ENCODE measurements at places on chromosomes 5 and 9.

DNA sequence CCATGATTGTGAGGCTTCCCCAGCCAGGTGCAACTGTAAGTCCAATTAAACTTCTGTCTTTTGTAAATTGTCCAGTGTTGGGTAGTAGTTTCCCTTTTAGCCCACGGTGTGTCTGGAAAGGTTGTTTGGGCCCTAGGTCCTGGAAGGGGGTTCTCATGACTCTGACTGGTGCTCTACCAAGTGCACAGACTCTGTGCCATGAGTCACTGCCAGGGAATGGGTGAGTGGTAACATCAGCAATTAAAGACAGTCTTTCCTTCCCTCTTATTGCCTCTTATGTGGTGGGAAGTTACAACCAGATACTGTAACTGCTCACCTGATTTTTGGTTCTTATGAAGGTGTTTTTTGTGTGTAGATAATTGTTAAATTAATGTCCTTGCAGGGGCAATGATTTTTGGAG, 141.2 kb downstream of the PRDM9 start:
- DNase-seq, result no peak

- DNase-seq, result no peak
These were observed 128.4 kb downstream of the ADAMTS12 start for GRCh38 chr5:33763435-33763834.

DNA sequence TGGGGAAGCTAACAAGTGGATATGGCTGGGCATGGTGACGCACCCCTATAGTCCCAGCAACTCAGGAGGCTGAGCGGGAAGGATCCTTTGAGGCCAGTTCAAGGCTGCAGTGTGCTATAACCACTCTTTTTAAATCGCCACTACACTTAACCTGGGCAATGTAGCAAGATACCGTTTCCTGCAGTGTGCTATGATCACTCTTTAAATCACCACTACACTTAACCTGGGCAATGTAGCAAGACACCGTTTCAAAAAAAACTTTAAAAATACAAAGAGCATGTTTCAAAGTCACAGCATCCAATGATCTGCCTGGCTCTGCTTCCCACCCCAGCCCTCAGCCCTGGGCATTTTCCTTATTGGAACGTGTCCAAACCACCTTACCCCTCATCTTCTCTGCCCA, 14.5 kb downstream of the GRHPR start:
- DNase-seq, result no peak

- peak; percentile 26 for DNase-seq
These were observed 355.6 kb upstream of the DAB2 start for GRCh38 chr5:39780347-39780746.

- DNase-seq, result no peak
These were observed 389.7 kb downstream of the TAF11L14 start for GRCh38 chr5:18023986-18024385.

DNA sequence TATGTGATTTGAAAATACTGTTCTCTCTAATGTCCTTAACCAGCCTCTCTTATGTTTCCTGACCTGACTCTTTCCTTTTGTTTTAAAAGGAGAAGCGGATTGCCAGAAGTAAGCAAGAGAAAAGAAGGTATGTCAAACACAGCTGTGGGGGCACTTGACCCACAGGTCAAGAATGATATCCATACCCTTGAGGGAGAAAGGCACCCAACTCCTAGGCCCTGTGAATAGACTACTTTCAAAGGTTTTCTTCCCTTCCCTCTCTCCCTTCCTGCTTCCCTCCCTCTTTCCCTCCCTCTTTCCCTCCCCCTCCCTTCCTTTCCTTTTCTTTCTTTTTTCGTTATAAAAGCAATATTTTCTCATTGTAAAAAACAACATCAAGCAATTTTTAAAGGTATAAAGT, 306.8 kb downstream of the TRPM3 start:
- no peak for DNase-seq

GRCh38 chr5:124922255-124922975, 176.0 kb upstream of the ZNF608 start:
- no peak for DNase-seq

DNA sequence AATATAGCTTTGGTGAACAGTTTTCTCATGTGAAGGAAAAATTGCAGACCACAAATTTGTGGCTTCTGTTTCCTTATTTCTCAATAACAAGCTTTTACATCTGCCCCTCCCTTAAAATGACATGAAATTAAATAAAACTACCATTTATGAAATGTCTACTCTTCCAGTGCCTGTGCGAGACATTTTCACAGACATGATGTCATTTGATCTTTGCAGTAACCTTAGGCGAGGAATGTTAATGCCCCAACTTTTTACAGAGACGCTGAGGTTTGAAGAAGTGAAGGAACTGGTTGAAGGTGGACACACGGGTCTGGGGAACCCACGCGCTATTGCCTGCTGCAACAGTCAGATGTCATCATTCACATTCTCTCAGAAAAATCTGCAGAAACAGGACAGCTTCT, 61.5 kb downstream of the OSTF1 start:
- no peak for DNase-seq

- DNase-seq, result no peak
These were observed 4.3 kb upstream of the LRRC14B start for GRCh38 chr5:187042-187431.

DNA sequence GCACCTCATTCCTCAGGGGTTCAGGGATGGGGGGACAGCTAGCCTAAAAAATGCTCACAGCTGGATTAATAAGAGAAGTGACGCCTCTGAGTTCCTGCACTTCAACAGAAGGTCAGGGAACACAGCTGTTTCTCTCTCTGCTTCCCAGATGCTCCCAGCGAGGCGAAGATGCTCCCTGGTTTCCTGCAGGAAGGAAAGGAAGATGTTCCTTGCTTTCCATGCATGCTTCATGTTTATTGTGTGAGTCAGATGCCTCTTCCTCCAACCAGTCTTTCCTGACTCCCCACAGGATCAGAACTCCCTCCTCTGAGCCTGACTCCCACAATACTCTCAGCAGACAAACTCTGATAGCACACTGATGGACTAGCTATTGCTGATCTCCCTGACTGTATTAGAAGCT, 71.9 kb downstream of the MFAP3 start:
- DNase-seq, result peak; percentile 20

GRCh38 chr5:99068944-99069650, 140.3 kb upstream of the CHD1 start:
- DNase-seq, result no peak

GRCh38 chr5:155049569-155050383, 36.2 kb downstream of the KIF4B start:
- DNase-seq, result no peak

DNA sequence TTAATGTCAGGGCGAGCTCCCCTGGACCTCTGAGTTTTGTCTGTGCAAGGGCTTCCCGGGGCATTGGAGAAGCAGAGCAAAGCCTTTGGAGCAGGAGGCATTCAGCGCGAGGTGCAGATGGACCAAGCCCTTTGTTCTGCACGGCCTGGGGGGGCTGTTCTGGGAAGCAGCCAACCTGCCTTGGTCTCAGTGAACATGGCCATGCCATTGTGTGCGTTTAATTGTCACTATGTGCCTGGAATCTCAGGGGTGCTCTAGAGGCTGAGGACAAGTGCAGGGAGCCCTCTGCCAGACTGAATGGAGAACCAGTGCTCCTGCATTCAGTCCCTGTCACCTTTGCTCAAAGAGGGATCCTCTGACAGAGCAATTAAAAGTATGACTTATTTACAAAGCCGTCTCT, 329.4 kb downstream of the IRX1 start:
- DNase-seq, result no peak

DNA sequence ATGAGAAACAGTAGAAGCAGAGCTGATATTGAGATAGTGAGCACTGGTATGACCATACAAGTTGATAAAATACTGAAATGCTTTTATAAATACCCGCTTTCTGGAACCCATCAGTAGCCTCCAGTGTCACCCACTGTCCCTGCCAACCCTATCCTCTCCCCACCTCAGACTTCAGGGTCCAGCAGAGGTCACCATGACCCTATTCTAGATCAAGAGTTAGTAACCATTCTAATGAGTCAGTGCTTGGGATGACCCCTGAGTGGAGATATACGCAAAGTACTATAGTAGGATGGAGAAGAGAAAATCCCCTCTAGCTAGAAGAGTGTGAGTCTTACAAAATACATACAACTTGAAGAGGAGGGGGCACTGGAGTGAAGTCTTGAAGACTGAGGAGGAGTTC, 297.9 kb upstream of the BRINP1 start:
- DNase-seq, result no peak
